ENCODE measurements at places on chromosomes 11 and 22. TPM values are rescaled to one million over a fixed set of nuclear protein-coding genes. Genes with fewer than 3 reads are reported as not detected.

Gene ADORA2A
- total RNA-seq: 0.16 TPM

DNA sequence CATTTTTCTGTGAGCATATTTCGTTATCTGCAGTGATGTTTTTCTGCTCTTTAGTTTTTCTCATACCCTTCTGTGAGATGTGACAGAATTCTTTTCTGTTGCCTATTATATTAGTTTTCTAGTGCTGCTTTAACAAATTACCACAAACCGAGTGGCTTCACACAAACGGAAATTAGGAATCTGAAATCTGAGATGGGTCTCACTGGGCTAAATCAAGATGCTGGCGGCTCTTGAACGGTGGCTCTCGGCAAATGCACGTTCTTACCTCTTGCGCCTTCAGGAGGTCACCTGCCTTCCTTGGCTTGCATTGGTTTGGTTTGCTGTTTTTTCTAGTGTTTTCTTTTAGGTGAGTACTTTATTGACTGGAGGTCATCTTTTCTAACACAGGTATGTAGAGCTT, 13.0 kb downstream of the ZBED4 start:
- no peak for DNase-seq

DNA sequence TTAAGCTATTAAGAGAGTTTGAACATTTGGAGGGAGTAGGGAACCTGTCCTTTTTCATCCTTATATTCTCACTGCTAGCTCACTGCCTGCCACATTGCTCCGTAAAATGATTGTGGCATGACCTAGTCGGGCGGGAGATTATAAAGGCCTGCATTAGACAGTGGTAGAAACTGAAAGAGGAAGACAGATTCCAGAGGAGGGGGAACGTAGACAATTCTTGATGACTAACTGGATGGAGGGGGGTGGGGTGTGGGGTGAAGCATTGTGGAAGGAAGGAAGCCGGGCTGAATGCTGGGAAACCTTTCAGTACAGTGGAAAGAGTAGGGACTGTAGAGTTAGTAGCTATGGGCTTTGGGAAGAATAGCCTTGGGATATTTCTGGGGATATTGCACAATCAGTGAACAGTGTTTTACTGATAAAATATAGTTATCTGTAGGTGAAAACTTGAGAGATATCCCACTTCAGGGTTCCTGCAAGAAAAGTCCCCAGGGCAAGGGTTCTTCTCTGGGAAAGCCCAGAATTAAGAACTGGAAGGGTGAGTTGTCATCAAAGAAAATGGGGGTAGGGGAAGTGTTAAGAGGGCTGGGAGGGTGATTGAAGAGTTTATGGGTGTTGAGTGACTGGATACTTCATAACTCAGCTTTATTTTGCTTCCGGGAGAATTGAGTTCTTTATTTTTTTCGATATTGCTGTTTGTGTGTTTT, 2.1 kb downstream of the MED15 start:
- DNase-seq: peak; percentile 87

DNA sequence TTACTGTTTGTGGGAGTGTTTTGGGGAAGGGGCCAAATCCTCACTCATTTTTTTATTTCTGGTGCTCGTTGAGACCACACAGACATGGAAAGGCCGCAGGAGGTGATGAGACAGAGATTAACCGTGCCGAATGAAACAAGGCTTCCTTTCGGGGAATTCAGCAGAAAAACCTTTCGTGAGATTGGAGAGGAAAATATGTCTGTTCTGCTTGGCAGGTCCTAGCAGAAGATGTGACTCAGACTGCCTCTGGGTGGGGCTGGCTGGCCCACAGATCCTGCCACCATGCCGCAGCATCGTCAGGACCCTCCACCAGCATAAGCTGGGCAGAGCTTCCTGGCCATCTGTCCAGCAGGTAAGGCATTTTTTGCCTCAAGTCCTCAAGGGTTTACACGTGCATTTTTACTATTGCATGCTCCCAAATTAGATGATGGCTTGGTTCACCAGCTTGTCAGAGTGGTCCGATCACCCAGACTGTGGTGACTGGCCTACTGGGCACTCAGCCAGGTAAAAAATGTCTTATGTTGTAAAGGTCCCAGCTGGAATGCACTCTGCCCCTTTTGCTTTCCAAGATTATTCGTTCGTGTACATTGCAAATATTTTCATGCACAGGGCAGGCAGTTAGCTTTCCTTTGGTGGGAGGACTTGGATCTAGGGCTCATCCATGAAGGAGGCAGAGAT, 1.5 kb downstream of the DDB2 start:
- DNase-seq: peak; percentile 88

DNA sequence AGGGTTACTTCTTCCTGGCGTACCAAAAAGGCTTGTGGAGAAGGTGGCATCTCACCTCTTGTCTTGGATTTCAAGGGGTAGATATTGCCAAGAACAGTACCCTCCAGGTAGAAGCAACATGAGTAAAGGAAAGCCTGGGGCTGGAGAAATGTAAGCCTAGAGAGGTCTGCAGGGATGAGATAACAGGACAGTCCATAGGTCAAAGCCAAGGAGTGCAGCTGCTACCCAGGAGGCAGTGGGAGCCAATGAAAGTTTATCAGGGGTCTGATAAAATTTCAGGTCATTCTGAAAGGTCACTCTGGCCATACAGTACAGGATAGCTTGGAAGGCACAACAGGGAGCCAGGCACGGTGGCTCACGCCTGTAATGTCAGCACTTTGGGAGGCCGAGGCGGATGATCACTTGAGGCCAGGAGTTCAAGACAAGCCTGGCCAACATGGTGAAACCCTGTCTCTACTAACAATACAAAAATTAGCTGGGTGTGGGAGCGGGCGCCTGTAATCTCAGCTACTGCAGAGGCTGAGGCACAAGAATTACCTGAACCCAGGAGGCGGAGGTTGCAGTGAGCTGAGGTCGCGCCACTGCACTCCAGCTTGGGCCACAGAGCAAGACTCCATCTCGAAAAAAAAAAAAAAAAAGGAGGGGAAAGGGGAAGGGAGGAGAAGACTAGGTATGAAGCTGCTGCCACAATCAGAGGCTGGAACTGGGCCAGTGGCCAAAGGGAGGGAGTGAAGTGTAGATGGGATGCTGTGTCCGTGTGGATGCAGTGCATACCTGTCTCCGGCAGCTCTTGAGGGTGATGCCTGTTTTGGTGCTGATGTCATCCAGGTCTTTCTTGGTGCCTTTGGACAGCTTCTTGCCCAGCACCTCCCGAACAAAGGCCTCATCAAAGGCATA, 1.2 kb downstream of the FIBP start:
- DNase-seq: no peak

Gene OR6T1
- not detected for total RNA-seq

Gene MRGPRX1
- not detected for total RNA-seq

GRCh38 chr22:20299746-20300136, 20.1 kb downstream of the DGCR6L start:
- DNase-seq: peak; percentile 45

DNA sequence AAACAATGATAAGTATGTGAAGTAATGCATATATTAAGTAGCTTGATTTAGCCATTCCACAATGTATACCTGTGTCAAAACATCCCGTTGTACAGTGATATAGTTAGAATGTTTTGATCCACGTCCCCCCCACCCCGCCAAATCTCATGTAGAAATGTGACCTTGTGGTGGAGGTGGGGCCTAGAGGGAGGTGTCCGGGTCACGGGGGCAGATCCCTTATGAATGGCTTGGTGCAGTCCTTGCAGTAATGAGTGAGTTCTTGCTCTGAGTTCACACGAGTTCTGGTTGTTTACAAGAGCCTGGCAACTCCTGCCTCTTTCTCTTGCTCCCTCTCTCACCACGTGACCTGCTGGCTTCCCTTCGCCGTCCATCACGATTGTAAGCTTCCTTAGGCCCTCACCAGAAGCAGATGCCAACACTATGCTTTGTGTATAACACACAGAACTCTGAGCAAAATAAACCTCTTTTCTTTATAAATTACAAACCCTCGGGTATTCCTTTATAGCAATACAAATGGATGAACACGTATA, 41.6 kb downstream of the FANCF start:
- no peak for DNase-seq

- no peak for DNase-seq
These were observed 16.8 kb downstream of the PRDM11 start for GRCh38 chr11:45162916-45163879.

Gene VPREB1
- not detected for total RNA-seq

DNA sequence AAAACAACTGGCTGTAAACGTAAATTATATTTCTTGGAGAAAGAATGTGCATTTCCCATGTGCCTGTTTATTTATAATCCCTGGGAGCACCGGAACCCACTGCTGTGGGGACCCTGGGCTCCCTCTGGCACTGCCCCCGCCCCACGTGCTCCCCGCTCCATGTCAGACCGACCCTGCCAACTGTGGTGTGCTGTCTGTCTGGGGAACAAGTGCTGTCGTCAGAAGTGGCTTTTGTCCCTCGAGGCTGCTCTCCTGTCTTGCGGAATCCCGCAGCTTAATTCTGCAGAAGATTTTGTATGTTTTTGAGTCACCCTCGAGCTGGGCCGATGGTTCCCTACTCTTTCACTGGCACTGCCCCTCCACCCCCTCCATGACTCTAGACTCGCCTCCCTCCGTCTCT, 2.4 kb downstream of the LRRC10B start:
- no peak for DNase-seq

DNA sequence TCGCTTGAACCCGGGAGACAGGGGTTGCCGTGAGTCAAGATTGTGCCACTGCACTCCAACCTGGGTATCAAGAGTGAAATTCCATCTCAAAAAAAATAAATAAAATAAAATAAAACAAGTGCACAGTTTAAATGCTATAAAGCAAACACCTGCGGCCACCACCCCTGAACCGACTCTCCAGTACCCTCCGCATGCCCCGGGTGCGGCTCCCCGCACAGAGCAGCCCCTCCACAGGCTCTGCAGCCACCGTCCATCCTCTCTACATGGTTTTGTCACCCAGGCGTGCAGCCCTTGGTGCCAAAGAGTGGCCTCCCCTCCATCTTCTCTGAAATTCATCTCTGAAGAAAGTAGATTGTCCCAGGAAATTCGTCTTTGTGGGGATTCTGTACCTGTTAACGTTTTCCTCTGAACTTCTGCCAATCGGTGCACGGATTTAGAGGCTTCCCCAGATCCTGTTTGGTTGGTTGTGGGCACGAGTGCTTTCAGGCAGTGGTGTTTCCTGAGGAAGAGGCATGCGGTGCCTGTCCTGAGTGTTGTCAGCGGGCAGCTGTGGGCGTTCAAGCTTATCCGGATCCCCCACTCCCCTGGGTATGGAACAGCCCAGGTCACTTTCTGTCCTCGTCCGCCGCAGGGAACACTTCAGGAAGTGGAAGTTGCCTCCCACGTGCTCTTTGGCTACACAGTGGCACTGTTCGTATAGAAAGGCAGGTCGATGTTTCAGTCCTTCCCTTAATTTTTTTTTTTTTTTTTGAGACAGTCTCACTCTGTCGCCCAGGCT, 4.1 kb downstream of the MIOX start:
- no peak for DNase-seq

GRCh38 chr11:2316963-2317244, 15.1 kb downstream of the TSPAN32 start:
- DNase-seq: no peak

DNA sequence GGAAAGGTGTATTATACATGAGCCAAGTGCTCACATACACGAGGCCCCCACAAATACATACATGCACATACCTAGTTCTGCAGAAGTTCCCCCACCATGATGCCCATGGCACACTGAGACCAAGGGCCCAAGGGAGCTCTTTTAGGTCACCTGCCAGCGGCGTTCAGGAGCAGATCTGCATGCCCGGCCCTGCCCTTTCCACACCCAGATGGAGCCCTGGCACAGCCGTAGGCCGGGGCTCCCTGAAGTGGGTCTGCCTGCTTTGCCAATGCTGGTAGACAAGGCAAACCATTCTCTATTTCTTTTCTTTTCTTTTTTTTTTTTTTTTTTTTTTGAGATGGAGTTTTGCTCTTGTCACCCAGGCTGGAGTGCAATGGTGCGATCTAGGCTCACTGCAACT, 21.5 kb downstream of the NFAM1 start:
- DNase-seq: no peak

DNA sequence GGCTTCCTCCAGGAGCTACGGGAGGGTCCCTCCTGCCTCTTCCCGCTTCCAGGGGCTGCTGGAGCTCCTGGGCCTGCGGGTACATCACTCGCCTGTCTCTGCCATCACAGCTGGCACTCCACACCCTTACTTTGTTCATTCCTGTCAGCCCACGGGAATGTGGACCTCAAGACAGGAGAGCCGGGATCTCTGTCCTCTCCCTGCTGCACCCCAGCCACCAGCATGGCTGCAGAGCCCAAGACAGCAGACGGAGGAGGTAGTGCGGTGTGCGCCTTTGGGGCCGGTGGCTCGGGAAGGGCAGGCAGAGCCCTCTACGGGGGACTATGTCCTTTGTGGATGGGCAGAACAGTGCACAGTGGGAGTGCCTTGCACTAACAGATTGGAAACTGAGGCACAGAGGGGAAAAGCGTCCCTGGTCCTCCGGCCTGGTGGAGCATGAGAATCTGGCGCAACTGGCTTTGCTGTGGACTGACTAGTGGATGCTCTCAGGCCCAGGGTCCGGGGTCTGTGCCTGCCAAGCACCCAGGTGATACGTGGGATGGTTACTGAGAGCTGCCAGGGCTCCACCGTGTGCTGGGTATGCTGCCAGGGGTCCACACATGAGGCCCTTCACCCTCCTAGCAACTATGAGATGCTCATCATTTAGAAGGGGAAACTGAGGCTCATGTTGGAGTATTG, 47.3 kb downstream of the IGF2 start:
- no peak for DNase-seq

Gene NCR3LG1
- total RNA-seq: 0.17 TPM

Gene SEPTIN3
- 0.43 TPM for total RNA-seq

DNA sequence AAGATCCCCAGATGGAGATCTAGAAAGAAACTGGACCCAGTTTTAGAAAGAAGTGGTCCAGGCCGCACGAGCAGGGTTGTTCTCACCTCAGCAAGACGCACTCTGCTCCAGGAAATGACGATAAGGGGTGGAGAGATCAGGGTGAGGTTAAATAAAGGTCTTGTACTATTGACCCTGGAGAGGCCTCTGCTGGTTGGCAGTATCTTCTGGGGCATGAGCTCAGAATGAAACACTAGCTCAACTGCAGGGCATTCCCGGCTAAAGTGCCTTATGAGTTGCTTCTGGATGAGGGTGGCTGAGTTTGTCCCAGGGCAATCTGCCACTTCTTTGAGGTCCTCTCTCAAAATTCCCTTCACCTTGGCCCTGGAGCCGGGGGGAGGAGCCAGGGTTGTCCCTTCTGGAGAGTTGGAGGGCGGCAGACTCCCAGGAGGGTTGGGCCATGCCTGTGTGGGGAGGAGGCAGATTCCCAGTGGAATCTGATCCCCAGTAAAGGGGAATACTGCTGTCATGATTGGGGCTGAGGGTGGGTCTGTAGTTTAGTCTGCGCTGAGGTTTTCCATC, 10.9 kb downstream of the USP2 start:
- DNase-seq: peak; percentile 92

Gene OR52E8
- not detected for total RNA-seq

GRCh38 chr22:30216710-30217109, 29.8 kb downstream of the LIF start:
- no peak for DNase-seq

DNA sequence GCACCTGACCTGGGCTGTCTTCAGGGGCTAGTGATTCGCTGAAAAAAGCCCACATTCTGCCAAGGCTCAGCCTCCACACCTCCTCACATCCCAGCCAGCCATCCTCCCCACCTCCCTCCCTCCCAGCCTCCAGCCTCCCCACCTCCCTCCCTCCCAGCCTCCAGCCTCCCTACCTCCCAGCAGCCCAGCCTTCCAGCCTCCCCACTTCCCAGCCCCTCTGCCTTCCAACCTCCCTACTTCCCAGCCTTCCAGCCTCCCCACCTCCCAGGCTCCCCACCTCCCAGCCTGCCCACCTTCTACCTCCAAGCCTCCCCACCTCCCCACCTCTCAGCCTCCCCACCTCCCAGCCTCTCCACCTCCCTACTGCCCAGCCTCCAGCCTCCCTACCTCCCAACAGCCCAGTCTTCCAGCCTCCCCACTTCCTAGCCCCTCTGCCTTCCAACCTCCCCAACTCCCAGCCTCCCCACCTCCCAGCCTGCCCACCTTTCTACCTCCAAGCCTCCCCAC, 33.7 kb upstream of the TH start:
- DNase-seq: no peak
